ENCODE measurements at places on chromosomes 16 and 17. TPM values are rescaled to one million over a fixed set of nuclear protein-coding genes. Genes with fewer than 3 reads are reported as not detected.

- H3K36me3 ChIP-seq: no peaks in the 10 kb centered on the region
- no peak for DNase-seq
- H3K27me3 ChIP-seq: peaks cover 28% of the 10 kb centered on the region
- H3K4me3 ChIP-seq: no peak overlapping the region
- no peak overlapping the region for H3K27ac ChIP-seq
These were observed 247.1 kb downstream of the UTP18 start for GRCh38 chr17:51507444-51507843.

- no peaks in the 10 kb centered on the region for H3K27me3 ChIP-seq
- peak; percentile 33 for DNase-seq
- no peaks in the 10 kb centered on the region for H3K36me3 ChIP-seq
- no peak overlapping the region for H3K4me3 ChIP-seq
- peaks cover 11% of the 10 kb centered on the region for H3K4me1 ChIP-seq
These were observed 9.7 kb downstream of the ADGRG3 start for GRCh38 chr16:57677622-57678369.

DNA sequence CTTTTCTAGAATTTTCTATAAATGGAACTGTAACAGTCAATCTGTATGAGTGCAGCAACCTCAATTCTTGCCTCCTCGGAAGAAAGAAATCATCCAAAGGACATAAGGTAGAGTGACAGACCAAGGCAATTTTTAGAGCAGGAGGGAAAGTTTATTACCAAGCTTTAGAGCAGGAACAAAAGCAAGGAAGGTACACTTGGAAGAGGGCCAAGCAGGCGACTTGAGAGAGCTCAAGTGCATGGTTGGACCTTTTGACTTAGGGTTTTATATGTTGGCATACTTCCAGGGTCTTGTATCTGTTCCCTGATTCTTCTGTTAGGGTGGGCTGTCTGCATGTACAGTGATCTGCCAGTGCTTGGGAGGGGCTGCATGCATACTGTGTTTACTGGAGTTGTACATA lies 50.3 kb downstream of the SCNN1G start:
- H3K36me3 ChIP-seq: no peaks in the 10 kb centered on the region
- H3K4me1 ChIP-seq: peaks cover 23% of the 10 kb centered on the region

DNA sequence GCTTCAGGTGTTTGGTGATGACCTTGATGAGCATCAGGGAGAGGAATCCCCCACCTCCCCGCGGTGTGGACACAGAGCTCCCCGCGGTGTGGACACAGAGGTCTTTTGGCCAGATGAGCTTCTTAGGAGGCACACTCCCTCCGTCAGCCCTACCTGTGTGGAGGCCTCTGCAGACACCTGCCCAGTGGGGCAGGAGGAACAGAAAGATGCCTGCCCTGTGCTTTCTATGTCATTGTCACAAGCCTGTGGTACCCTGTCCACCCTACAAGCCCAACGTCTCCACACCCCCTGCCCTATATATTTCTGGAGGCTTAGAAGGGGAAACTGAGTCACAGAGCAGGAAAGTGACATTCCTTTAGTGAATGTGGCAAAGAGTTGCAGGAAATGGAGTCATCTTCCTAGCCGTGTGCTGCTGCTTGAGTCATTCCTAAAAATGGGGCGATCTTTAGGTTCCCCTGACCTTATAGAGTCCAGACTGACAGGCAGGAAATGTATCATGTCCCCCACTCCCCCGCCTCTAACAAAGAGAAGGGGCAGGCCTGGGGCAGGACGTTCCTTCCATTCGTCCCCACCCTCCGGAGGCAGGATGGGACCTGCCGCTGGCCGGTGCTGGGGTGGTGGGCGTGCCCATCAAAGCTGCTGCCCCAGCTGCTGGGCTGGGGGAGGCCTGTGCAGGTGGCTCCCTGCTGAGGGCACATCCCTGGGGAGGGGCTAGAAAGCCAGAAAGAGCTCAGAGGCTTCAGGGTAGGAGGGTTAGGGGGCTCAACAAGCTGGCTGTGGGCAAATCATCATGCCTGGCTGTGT lies 1.0 kb upstream of the C16orf74 start:
- no peaks in the 10 kb centered on the region for H3K27me3 ChIP-seq
- H3K4me1 ChIP-seq: peaks cover 61% of the 10 kb centered on the region
- peak overlapping the region; percentile 70 for H3K4me3 ChIP-seq
- H3K27ac ChIP-seq: peak overlapping the region; percentile 74
- no peak for DNase-seq
- no peaks in the 10 kb centered on the region for H3K36me3 ChIP-seq

- H3K4me3 ChIP-seq: no peak overlapping the region
- H3K27me3 ChIP-seq: no peaks in the 10 kb centered on the region
- H3K36me3 ChIP-seq: no peaks in the 10 kb centered on the region
- H3K27ac ChIP-seq: no peak overlapping the region
These were observed 33.6 kb downstream of the NKD1 start for GRCh38 chr16:50581845-50582244.

GRCh38 chr16:28288114-28288513 lies 4.2 kb upstream of the SBK1 start:
- H3K4me3 ChIP-seq: no peak overlapping the region
- DNase-seq: no peak
- 0 out of 2 replicates have a peak, but pooled peaks cover 6% of the 10 kb centered on the region for H3K4me1 ChIP-seq
- H3K27ac ChIP-seq: no peak overlapping the region
- no peaks in the 10 kb centered on the region for H3K36me3 ChIP-seq

DNA sequence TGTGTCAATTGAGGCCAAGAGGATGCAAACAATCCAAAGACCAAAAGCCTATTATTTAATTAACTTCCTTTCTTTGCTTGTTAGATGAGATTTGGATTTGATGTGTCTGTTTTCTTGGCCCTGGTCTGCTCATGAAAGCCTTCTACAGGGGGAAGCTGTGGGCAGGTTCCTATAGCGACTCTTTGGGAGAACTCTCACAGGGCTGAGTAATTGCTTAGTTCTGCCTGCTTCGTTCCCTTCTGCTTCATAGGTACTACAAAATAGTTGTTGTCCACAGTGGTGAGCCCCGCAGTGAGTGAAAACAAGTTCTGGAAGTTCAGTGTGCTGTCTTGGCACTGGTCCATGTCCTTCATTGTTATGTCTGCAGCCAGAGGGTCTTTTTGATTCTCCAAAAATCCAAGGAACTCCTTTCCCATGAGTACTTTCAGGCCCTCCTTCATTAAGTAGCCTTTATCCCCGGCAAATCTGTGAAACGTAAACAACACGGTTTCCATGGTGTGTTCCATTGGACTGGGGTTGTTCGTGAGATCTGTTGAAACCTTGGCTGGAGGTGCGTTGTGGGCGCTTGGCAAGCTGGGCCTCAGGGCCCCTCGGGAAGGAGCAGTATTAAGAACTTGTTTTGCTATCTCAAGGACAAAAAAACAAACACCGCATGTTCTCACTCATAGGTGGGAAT lies 30.0 kb upstream of the ANKRD40CL start:
- no peaks in the 10 kb centered on the region for H3K36me3 ChIP-seq
- H3K27me3 ChIP-seq: no peaks in the 10 kb centered on the region
- H3K27ac ChIP-seq: no peak overlapping the region
- H3K4me1 ChIP-seq: no peaks in the 10 kb centered on the region

DNA sequence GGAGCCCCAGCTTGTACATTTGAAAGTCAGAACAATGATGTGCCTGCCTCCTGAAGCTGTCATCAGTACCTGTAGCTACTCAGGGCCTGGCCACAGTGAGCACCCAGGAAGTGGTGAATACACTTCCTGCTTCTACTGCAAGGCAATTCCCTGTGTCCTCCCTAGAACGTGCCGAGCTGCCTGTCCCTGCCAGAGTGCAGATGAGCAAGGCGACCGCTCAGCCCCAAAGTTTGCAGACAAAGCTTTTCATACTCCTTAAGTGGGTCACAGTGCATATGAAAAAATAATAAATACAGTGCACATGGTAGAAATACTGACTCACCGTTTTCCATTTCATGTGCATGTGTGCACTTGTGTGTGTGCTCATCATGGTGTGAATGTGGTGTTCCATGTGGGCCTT lies 77.3 kb downstream of the MPRIP start:
- no peaks in the 10 kb centered on the region for H3K27me3 ChIP-seq
- peaks cover 9% of the 10 kb centered on the region for H3K4me1 ChIP-seq
- peaks cover 6% of the 10 kb centered on the region for H3K36me3 ChIP-seq
- no peak for DNase-seq

GRCh38 chr16:13012601-13013000 lies 111.2 kb downstream of the SHISA9 start:
- no peak overlapping the region for H3K27ac ChIP-seq
- DNase-seq: no peak
- no peaks in the 10 kb centered on the region for H3K27me3 ChIP-seq
- H3K36me3 ChIP-seq: no peaks in the 10 kb centered on the region

DNA sequence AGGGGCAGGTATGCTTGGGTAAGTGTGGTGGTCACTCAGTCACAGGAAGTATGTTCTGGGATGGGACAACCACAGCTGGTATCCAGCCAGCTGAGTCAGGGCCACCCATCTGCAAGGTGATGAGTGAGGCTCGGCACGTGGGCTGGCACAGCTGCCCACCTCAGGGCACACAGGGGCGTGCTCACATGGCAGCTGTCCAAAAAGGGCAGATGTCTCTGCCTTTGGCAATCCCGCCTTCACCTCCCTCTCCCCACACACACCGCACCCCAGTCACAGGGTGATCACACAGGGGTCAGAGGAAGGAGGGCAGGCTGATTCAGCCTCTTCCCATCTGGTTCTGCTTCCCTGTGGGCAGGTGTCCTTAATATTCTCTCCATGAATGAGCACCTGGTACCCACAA lies 85.9 kb upstream of the TOB1 start:
- H3K27me3 ChIP-seq: no peaks in the 10 kb centered on the region
- H3K27ac ChIP-seq: peak overlapping the region; percentile 42
- H3K36me3 ChIP-seq: no peaks in the 10 kb centered on the region
- DNase-seq: peak; percentile 88

DNA sequence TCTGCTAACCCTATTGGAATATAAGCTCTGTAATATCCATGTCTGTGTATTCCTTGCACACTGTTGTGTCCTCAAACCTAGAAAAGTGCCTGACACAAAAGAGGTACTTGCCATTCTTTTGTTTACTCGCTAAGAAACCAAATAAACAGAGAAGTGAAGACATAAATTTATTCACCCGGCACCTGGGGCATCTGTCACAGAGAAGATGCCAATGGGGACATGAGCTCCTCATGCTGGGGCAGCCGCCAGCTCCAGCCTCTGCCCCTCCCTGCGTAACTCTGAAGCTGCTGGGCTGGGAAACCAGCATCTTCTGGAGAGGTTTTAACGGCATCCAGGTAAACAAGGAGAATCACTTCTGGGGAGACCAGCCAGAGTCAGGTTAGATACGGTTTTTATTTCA lies 15.1 kb upstream of the CDRT4 start:
- no peak overlapping the region for H3K27ac ChIP-seq
- DNase-seq: no peak
- H3K4me3 ChIP-seq: no peak overlapping the region
- H3K4me1 ChIP-seq: no peaks in the 10 kb centered on the region
- H3K36me3 ChIP-seq: no peaks in the 10 kb centered on the region
- no peaks in the 10 kb centered on the region for H3K27me3 ChIP-seq

DNA sequence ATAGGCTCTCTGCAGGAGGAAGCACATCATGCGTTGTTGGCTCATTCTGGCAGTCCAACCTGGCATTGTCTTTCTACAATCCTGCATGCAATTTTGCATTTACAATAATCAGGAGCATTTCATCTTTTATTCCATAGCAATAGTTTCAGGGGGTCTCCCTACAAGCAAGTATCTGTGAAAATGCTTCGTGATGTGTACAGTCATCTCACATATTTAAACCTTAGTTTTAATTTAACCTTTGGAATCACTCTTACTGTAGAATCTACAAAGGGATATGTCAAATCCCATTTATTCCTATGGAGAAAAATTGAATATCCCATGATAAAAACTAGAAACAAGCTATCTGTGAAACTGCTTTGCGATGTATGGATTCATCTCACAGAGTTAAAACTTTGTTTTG lies 112.0 kb upstream of the WSB1 start:
- no peaks in the 10 kb centered on the region for H3K36me3 ChIP-seq
- no peak overlapping the region for H3K4me3 ChIP-seq
- H3K4me1 ChIP-seq: no peaks in the 10 kb centered on the region
- DNase-seq: no peak
- no peak overlapping the region for H3K27ac ChIP-seq
- no peaks in the 10 kb centered on the region for H3K27me3 ChIP-seq

- peak overlapping the region; percentile 97 for H3K27ac ChIP-seq
- no peaks in the 10 kb centered on the region for H3K27me3 ChIP-seq
- H3K4me1 ChIP-seq: peaks cover 48% of the 10 kb centered on the region
- H3K36me3 ChIP-seq: no peaks in the 10 kb centered on the region
- DNase-seq: peak; percentile 81
These were observed 1.7 kb upstream of the SLC16A11 start for GRCh38 chr17:7045492-7046126.

DNA sequence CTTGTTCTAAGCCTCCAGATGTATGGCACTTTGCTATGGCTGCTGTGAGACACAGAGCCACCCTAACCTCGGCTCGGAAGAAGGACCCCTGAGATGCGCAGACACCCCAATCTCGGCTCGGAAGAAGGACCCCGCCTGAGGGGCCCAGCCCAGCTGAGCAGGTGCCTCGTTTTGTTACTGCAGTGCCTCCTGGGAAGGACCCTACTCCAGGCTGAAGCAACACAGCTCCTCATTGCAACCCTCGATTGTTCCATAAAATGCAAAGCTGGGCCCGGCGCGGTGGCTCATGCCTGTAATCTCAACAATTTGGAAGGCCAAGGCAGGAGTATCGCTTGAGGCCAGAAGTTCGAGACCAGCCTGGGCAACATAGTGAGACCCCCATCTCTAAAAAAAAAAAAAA lies 61.3 kb downstream of the C16orf95 start:
- H3K36me3 ChIP-seq: no peaks in the 10 kb centered on the region
- no peak overlapping the region for H3K4me3 ChIP-seq
- no peak for DNase-seq
- H3K27ac ChIP-seq: no peak overlapping the region

DNA sequence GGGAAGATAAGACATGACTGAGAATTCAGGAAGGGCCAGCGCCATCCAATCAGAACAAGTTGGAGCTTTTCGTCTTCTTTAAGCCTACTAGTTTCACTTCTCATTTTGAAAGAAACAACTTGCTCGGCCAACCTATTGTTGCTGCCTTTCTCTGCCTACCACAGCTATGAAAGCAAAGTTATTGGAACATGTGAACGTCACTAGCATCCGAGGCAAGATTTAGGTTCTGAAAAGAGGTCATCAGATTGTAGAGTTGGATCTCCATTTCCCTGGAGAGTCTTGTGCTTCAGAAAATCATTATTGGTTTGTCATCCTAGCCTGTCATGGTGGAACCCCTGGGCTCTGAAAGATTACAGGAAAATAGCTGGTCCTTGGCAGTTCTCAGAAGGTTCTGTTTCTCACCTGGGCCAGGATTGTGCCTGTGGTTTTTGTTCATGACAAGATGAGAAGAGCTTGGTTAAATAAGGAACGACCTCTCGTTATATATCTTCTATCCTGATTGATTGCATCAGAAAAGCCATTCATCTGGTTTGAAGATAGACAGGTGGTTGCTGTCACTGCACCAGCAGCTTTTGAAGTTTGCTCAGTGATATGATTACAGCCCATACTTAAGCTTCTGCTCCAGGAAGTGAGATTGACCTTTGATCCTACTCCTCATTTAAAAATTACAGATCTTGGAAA lies 25.3 kb downstream of the CDH13 start:
- no peaks in the 10 kb centered on the region for H3K4me1 ChIP-seq
- H3K4me3 ChIP-seq: no peak overlapping the region

- H3K4me1 ChIP-seq: no peaks in the 10 kb centered on the region
- DNase-seq: no peak
- no peaks in the 10 kb centered on the region for H3K27me3 ChIP-seq
- H3K27ac ChIP-seq: no peak overlapping the region
These were observed 33.3 kb downstream of the WFDC1 start for GRCh38 chr16:84327926-84328505.

The ADAM11 gene
- total RNA-seq: 0.55 TPM

The CTRB2 gene
- total RNA-seq: not detected

The VMO1 gene
- 4.1 TPM for total RNA-seq

The TMEM94 gene
- 78.9 TPM for total RNA-seq

The KRT23 gene
- total RNA-seq: not detected

The CIAO2B gene
- 81.7 TPM for total RNA-seq

The AKAP1 gene
- total RNA-seq: 29.8 TPM

The SULT1A2 gene
- total RNA-seq: 21.8 TPM

Measured in PC-9 (cell line).